ENCODE measurements at places on chromosomes 13 and 19.

DNA sequence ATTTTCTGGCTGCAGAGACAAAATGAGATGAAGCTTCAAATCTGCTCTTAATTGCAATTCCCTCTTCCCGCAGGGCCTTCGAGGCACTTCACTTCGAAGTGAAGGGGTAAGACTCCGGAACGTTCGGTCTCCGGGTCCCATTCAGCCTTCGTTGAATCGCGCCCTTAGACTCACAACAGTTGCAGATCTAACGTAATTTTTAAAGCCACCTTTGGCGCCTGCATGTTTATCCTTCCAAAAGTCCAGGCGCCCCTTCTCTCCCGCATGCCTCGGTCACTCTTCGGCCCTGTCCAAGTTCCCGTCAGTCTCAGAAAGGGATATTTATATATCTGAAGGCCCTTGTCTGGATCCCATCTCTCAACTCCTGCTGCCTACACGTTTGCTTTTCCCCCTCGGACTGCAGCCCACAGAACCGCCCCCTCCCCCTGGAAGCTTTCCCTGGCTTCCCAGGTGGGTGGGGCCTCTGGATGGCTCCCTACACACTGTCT, 915 bp upstream of the KCTD12 start:
- DNase-seq: no peak
- no peaks in the 10 kb centered on the region for H3K36me3 ChIP-seq
- H3K4me3 ChIP-seq: peak overlapping the region; percentile 54
- peak overlapping the region; percentile 3 for H3K27ac ChIP-seq
- no peaks in the 10 kb centered on the region for H3K27me3 ChIP-seq
- peaks cover 16% of the 10 kb centered on the region for H3K4me1 ChIP-seq

DNA sequence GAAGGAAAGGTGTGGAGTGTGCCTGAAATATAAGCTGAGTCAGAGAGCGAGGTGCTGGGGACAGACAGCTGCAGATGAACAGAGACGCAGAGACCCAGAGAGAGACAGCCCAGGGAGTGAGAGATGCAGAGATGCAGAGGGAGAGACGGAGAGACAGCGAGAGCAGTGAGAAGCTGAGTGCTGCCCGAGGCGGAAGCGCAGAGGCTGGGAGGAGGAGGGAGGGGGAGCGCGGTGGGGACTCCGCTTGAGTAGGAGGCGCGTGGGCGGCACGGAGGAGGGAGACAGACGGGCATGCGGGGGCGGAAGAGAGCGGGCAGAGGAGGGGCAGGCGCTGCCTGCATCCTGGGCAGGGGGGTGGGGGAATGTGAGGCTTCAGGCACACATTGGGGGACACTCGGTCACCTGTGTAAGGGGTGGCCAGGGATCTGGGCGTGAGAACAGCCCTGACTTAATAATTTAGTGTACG, 25.7 kb downstream of the SLC8A2 start:
- H3K27me3 ChIP-seq: peaks cover 29% of the 10 kb centered on the region
- no peak overlapping the region for H3K27ac ChIP-seq
- peak overlapping the region; percentile 28 for H3K4me3 ChIP-seq
- DNase-seq: peak; percentile 64
- H3K36me3 ChIP-seq: no peaks in the 10 kb centered on the region

DNA sequence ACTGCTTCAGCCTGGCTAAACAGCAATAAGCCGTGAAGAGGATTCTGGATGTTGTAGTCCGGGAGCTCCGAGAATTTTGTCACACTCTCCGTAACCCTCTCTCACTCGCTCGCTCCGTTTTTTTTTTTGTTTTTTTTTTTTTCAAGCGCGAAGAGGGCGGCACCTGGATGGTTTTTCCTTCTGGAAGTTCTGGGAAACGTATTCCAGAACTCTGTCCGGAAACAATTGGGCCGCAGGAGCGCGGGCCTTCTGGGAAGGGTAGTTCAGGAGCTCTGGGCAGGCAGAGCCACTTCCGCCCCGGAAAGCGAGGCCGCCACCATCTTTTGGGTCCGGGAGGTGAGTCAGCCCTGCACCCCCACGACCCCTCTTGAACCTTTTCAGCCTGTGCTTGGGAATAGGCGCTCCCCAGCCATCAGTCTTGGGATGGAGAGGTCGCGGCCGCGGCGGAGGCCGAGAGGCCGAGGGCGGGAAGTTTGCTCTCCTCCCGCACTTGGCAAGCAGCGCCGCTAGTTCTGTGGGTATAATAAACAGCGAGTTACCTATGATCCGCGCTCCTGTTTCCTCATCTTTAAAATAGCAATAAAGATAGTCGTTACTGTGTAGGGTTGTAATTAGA, at the start of gene ZNF227:
TSS of gene ZNF227 (plus strand) at position 283 of the 616 bp plus-strand sequence. CDS start 5,261 bp downstream, outside the sequence.
- peak within 1 kb of the TSS; percentile 93 for H3K4me3 ChIP-seq
- no peaks in the 10 kb centered on the region for H3K27me3 ChIP-seq
- H3K27ac ChIP-seq: peak within 1 kb of the TSS; percentile 78
- peaks cover 17% of the 10 kb centered on the region for H3K4me1 ChIP-seq
- peaks cover 4% of the 10 kb centered on the region for H3K36me3 ChIP-seq

- DNase-seq: no peak
- no peak overlapping the region for H3K4me3 ChIP-seq
- H3K4me1 ChIP-seq: no peaks in the 10 kb centered on the region
- H3K27ac ChIP-seq: no peak overlapping the region
Measured at GRCh38 chr19:10818301-10819123, 17.5 kb downstream of the TMED1 start.

GRCh38 chr19:41610789-41611188, 16.1 kb downstream of the CEACAM4 start:
- H3K36me3 ChIP-seq: no peaks in the 10 kb centered on the region
- H3K4me1 ChIP-seq: no peaks in the 10 kb centered on the region
- H3K27me3 ChIP-seq: peaks cover 4% of the 10 kb centered on the region
- H3K4me3 ChIP-seq: no peak overlapping the region
- DNase-seq: no peak

DNA sequence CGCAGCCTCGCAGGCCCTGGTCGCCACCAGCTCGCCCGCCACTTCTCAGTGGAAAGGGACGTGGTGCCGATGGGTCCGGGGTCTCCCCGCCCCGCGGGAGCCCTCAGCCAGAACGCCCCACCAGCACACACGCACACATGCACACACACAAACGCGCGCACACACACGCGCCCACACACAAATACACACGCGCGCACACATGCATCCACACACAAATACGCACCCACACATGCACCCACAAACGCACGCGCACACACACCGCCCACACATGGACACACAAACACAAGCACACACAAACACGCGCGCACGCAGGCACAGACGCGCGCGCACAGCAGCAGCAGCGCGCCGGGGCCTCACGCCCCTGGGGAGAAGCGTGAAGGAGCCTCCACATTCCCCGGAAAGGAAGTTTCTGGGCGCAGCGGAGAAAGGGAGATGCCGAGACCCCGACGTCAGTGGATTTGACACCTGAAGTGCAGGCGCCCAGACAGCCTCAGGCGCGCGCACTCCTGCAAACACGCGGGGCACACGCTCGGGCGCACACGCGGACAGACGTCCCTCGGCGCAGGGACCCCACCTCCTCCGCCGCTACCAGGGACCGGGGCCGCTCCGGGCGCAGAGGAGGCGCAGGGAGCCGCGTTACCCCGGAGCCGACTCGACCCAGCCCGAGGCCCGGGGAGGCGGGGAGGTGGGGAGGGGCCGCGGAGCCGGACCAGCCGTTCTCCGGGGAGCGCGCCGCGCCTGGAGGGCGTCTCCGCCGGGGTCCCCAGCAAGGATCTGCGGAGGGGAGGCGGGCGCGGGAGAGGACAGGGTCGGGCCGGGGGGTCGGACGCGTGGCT, 622 bp downstream of the RASA3 start:
- H3K4me1 ChIP-seq: peaks cover 52% of the 10 kb centered on the region
- peak overlapping the region; percentile 74 for H3K27ac ChIP-seq
- no peaks in the 10 kb centered on the region for H3K27me3 ChIP-seq
- peak overlapping the region; percentile 92 for H3K4me3 ChIP-seq
- peak; percentile 68 for DNase-seq

DNA sequence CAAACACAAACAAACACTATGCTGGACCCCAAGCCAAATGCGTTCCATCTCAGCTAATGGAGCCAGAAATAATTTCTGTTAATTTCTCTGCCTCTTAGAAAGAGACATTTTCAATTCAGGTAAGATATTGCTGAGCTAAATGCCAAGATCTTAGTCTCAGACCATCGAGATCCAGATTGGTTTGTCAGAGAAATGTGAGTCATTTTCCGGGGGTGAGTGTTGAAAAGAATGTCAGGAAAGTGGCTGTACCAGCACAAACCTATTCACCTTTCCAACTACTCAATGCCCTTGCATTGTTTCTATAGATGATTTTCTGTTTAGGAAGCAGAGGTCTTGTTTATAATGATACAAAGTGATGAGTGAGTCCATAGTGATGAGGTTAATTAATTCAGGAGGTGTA, 266.8 kb upstream of the TSHZ3 start:
- no peak for DNase-seq
- H3K36me3 ChIP-seq: no peaks in the 10 kb centered on the region
- H3K4me3 ChIP-seq: no peak overlapping the region
- no peaks in the 10 kb centered on the region for H3K4me1 ChIP-seq
- H3K27me3 ChIP-seq: no peaks in the 10 kb centered on the region
- no peak overlapping the region for H3K27ac ChIP-seq

- peaks cover 16% of the 10 kb centered on the region for H3K36me3 ChIP-seq
- H3K4me1 ChIP-seq: peaks cover 76% of the 10 kb centered on the region
- DNase-seq: peak; percentile 80
- H3K4me3 ChIP-seq: peak within 1 kb of the TSS; percentile 76
- no peaks in the 10 kb centered on the region for H3K27me3 ChIP-seq
Measured at GRCh38 chr19:17847538-17848366, at the start of gene JAK3. TSS of gene JAK3 (minus strand) at chr19:17847982. CDS start at chr19:17844417, 3,565 bp downstream.

DNA sequence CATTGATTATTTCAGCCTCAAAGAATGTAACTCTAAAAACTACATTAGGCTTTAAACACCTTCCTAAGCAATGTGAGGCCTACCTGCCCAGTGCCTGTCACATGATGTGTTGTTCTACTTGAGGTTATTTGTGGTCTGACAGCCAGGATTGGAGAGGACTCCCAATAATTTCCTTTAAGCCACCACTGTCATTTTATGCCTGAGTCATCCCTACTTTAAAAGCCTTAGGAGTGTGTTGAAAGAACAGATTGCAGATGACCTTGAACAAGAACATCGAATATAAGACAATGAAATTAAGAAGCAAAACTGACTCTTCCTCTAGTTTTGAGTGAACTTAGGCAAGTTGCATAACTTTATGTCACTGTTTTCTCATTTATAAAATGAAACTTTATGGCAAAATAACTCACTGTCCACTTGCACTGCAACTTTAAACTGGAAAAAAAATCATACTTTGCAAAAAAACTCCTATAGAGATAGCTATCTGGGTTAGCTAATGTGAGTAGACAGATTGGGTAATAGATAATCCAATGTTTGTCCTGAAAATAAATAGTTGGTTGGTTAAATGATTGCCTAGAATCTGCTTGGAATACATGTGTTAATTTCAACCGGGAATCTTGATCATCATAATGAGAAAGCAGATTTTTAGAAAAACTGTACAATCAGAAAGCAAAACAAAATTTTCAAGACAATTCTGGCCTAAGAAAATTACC, 361.2 kb downstream of the SUCLA2 start:
- H3K4me3 ChIP-seq: no peak overlapping the region
- no peak for DNase-seq
- H3K27ac ChIP-seq: no peak overlapping the region

DNA sequence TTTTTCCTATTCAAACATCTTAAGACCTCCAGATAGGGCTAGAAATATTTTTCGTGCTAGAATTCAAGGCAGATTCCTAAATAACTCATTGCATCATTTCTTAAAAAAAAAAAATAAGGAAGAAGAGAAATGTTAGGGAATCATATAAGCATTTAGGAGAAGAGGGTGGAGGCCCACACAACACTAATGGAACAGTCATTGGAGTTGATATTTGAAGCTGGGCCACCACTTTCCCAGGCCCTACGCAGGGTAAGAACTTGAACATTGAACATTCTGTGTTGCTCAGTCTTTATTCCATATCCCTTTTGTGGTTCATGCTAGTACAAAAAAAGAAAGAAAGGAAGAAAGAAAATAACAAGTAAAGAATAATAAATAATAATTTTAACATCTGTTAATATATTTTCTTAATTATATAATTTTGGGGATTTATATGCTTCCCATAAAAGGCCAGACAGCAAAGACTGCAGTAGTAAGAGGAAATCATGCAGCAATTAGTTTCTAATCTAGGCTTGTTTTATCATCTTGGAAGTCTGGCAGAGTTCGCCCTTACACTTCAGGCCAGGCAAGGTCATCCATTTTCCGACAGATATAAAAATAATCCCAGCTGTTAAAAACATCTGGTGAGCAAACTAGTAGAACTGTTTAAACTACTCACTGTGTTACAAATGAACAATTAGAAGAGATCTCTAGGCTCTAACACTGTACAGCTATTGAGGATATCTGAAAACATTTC, 127.7 kb downstream of the FRY start:
- no peak for DNase-seq
- H3K36me3 ChIP-seq: no peaks in the 10 kb centered on the region
- H3K4me3 ChIP-seq: no peak overlapping the region
- H3K4me1 ChIP-seq: no peaks in the 10 kb centered on the region
- no peak overlapping the region for H3K27ac ChIP-seq

GRCh38 chr19:42401365-42402303, 11.5 kb upstream of the CNFN start:
- peak overlapping the region; percentile 23 for H3K4me3 ChIP-seq

GRCh38 chr13:109372666-109373065, 413.7 kb downstream of the IRS2 start:
- no peaks in the 10 kb centered on the region for H3K27me3 ChIP-seq
- no peak overlapping the region for H3K27ac ChIP-seq
- no peak for DNase-seq
- no peaks in the 10 kb centered on the region for H3K36me3 ChIP-seq

DNA sequence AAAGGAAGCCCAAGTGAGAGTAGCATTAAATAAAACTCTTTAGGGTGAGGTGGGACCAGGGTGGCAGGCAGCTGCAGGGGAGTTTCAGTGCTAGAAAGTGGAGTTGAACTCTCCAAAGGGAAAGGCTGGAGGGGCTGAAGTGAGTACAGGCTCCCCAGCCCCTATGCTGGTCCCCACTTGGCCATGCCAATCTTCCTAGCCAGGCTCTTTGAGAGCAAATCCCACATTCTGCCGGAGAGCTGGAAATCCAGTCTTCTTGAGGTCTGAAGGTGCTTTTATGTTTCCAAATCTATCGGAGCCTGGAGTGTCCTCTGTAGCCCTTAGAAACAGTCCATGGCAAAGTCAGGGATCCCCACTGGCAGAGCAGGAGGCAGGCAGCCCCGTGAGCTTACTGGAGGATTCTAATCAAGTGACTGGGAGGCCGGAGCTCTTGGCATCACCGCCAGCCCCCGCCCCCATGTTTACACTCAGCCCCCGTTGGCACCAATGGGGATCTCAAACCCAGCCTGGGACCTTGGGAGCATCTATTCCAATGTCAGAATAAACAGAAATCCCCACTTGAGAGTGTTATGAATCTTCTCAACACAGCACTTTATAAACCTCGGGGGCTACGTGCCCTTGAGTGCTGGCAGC, 18.3 kb downstream of the ZNF536 start:
- H3K27me3 ChIP-seq: no peaks in the 10 kb centered on the region
- H3K27ac ChIP-seq: no peak overlapping the region
- no peak for DNase-seq
- H3K36me3 ChIP-seq: no peaks in the 10 kb centered on the region

- DNase-seq: no peak
- H3K36me3 ChIP-seq: no peaks in the 10 kb centered on the region
- no peaks in the 10 kb centered on the region for H3K27me3 ChIP-seq
- no peak overlapping the region for H3K27ac ChIP-seq
Measured at GRCh38 chr13:82614086-82614485, 1268.2 kb downstream of the SLITRK1 start.
